ENCODE measurements at places on chromosomes 5 and 9.

DNA sequence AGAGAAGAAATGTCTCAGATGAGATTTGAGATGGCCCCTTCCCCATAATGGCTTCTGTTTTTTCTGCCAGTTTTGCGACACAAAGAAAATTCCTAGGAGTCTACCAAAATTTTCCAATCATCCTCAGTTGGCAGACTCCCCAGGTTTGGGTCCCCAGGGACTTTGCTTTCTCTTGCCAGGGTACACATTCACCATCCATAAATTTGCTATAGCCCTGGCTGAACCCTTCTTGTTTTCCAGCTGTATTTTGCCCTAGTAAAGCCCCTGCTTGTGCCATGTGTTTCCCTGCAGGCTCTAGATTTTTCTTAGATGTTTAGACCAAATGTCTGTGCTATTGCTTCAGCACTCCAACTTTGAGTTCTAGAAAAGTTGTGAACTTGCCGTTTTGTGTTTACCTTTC lies 283.2 kb downstream of the ANXA1 start:
- DNase-seq: no peak

GRCh38 chr5:149493316-149493715 lies 57.9 kb downstream of the CSNK1A1 start:
- DNase-seq: no peak

DNA sequence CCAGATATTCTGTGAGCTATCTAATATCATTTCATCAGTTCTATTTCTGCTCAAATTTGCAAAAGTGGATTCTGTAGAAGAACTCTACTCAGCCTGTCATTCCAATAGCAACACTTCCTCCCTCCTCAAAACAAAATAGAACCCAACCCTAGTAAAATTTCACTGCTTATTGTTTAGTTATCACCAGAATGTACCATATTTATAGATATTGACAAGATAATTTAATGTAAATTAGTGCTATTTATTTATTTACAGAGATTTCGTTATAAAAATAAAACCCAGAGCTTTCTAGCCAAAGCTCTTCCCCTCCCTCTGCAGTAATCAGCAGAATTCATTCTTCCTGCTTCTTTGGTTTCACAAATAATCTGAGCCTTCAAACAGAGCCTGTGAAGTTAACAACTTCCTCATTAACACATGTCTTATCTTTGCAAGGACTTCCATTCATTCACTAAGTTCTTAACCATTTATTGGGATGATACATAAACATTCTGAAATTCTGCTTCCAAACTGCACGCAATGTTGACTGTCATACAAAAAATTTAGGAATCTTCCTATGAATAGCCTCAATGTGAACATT lies 73.7 kb upstream of the PJA2 start:
- DNase-seq: no peak

DNA sequence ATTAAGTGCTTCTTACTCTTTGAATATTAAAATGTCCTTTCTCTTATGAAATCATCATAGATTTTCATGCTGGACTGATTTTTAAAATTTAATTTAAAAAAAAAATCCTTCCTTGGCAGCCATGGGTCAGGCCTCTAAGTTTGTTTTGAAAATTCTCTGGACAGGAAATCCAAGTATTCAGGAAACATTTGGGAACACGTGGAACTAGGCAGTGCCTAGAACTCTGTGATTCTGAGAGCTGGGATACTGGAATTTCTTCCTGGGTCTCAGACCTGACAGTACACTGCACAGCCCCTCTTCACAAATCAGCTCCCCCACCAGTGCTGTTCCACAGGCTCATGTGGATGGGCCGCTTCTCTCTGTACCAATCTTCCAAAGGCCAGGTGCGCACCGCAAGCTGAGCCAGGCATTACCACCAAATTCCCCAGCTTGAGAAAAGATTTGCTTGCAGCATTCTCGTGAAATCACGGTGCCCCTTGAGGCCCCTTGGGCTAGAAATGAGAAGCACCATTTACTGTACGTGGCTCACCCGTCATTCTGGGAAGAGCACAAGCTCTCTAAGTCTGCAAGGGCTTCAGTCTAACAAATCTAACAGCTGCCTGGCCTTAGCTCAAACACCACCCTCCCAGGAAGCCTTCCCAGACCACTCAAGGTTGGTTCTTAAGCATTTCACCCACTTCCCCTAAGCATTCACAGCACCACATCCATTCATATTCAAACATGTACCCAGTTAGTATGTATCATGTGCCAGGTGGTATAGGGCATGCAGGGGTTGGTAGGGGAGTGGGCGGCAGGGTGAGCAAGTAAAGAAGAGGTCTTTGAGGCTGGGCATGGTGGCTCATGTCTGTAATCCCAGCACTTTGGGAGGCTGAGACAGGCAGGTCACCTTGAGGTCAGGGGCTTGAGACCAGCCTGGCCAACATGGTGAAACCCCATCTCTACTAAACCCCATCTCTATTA lies 26.5 kb downstream of the B4GALT1 start:
- DNase-seq: no peak

DNA sequence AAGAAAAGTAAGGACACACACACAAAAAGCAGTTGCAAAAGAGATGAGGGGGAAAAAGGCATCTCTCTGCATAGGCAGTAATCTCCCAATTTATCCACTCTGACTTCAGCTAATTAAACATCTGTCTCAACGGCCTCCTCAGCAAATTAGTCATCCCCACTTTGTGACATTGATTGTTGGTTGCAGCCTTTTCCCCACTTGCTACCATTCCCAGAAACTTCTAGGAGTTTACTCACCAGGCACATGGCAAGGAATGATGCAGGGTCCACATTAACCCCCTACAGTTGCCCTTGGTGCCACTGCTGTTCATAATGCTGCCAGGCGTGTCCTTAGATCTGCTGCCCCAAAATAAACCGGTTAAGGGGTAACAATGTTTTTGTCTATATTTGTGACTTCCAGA lies 174.6 kb downstream of the MAPKAP1 start:
- no peak for DNase-seq

GRCh38 chr5:6544561-6544935 lies 88.3 kb downstream of the NSUN2 start:
- DNase-seq: no peak

GRCh38 chr9:112198646-112199045 lies 23.5 kb upstream of the SUSD1 start:
- DNase-seq: no peak

GRCh38 chr5:77031891-77032290 lies 1.7 kb downstream of the AGGF1 start:
- DNase-seq: no peak

DNA sequence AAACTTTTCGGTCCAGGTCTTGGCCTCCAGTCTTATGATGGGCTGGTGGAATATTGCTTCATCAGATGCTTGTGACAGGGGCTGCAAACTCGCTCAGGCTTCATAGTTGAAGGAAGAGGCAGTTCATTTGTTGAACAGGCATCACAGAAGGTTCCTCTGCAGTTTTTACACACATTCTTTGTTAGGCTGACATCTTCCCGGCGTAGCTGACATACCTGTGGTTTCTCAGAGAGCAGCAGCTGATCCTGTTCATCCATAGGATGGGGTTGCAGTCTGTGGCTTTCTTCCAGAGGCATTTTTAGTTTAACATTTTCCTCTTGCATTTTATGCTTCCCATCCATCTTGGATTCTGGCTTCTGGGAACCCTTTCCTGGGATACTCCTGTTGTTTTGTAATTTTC lies 1255.2 kb downstream of the EFNA5 start:
- peak; percentile 96 for DNase-seq

GRCh38 chr9:126666155-126666803 lies 52.6 kb downstream of the LMX1B start:
- no peak for DNase-seq

DNA sequence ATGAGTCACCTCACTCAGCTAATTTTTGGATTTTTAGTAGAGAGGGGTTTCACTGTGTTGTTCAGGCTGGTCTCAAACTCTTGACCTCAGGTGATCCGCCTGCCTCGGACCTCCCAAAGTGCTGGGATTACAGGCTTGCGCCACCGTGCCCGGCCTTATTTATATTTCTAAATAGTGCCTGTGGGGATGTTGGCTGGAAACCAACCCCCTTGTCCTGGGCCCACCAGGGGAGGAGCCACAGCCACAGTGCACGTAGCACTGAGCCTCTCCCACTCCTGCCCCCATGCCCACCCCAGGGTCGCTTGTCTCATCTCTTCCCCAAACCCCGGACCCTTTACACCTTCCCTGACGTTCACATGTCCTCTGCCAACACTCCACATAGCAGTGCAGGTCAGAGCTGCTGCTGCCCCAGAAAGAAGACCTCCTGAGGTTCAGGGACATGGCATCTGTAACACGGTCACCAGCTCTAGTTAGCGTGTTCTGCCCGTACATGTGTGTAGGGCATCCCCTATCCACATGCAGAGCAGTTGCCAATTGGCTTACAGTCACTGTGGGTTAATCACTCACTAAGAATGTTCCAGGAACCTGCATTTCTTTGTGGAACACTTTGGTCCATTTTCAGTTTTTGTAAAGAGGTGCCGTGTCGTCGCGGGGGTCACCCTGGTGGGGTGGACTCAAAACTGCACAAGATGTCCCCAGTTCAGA lies 10.2 kb upstream of the MRPS2 start:
- DNase-seq: no peak

DNA sequence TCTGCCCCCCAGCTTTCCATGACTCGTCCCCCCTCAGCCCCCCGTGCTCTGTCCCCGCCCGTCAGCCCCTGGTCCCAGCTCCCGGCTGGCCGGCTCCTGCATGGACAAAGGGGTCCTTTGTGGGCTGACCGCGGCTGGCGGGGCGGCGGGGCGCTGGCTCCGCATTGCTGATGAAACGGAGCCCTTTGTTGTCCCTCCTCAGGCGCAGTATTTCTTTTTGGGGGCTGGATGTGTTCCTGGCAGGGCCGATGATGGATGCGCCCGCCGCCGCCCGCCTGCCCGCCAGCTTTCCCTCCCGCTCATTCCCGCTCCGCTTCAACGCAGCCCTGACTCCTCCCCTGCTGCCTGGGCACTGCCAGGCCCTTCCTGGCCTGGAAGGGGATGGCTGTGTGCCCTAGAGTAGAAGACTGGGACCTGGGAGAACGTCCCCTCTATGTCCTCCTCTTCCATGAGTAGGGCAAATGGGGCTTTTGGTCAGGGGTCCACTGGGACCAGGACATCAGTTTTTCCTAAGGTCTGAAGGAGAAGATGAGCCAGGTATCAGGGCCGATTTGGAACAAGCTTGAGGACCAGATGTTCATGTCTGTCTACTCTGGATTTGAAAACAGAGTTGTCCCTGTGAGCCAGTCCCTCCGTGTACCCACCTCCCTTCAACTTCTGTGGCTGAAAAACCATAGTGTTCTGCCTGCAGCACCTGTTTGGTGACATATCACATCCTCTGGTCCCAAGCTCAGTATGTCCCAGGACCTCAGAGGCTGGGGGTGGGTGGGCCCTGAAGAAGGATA lies 29.0 kb downstream of the CXXC5 start:
- DNase-seq: no peak

- no peak for DNase-seq
Measured at GRCh38 chr5:179231309-179231708, 114.0 kb downstream of the ADAMTS2 start.

DNA sequence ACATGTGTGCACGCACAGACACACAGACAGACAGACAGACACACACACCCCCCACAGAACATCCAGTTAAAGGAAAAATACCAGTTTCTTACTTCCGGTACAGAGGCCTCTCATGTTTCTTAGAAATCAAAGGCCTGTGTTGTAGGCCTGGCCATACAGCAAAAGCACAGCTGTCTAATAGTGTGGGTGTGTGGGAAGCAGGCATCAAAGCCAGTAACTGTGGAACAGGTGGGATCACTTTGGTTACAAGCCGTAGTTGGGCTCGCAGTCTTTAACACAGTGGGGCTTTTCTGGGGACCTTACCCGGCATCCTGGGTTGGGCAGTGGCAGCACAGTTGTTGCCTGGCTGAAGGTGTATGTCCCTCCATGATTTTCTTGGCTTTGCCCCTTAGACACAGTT lies 55.2 kb downstream of the FBXL7 start:
- DNase-seq: no peak

GRCh38 chr5:76542887-76543690 lies 80.1 kb downstream of the F2RL2 start:
- DNase-seq: no peak

GRCh38 chr9:12722131-12722530 lies 28.9 kb downstream of the TYRP1 start:
- peak; percentile 38 for DNase-seq

- DNase-seq: no peak
Measured at GRCh38 chr5:94725142-94725541, 106.7 kb downstream of the SLF1 start.

DNA sequence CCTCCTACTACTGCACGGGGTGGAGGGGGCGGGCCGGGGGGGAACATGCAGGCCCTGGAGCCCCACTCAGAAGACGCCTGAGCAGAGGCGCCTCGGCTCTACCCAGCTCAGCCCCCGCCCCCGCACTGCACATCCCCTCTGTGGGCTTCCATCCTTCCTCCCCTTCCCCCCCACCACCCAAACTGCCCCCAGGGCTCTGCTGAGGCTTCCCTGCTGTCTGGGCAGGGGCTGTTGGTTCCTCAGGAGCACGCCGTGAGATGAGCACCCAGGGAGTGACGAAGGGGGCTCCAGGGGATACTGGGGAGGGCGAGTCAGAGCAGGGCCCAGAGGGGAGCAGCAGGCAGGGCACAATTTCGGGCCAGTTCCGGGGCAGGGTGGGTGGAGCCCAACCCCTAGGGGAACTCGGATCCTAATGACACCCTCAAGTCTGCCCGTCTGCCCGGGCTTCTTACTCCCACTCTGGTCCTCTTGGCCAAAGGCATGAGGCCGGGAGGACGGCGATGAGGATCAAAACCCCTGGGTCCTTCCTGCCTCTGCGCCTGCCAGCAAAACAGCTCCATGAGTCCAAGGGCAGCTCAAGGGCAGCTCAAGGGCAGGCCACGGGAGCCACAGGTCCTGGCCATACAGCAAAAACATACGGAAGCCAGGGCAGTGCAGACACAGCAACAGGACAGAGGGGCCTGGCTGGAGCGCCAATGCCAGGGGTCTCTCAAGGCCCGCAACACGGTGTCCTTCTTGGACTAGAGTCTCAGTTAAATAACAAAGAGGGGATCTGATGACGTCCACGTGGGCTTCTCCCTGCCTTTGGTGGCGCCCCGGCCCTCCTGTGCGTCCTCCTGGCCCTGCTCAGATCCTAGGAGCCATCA lies 200.9 kb downstream of the AUH start:
- no peak for DNase-seq

GRCh38 chr5:120446068-120446492 lies 18.0 kb upstream of the PRR16 start:
- DNase-seq: peak; percentile 95

Data from fibroblast of skin of right biceps (primary cell).